Muscle of back (tissue), 13 donors: ENCODE measurements at places on chromosomes 16 and 17.

DNA sequence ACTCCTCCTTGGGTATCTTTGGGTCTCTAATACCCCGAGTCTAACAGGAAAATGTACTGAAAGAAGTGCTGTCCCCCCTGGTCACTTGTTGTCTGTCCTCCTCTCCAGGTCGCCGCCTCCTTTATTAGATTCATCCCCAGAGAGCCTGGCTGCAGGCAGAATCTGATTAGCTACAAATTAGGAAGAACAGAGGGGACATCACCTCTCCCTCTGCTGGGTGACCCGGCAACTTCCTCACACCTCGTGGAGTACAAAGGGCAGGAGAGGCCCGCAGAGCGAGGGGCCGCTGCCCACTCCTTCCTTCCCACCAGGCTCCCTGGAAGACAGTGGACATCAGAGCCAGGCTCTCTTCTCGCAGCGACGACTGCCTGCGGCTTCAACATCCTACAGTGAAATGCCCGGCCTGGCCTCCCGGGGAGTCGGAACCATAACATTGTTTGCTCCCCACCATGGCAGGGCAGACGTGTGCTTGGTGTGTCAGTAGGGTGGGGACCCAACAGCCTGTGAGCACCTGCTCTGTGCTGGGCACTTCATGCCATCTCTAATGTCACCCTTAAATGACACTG is 5.3 kb downstream of the CYB561 start:
- no peak for DNase-seq

DNA sequence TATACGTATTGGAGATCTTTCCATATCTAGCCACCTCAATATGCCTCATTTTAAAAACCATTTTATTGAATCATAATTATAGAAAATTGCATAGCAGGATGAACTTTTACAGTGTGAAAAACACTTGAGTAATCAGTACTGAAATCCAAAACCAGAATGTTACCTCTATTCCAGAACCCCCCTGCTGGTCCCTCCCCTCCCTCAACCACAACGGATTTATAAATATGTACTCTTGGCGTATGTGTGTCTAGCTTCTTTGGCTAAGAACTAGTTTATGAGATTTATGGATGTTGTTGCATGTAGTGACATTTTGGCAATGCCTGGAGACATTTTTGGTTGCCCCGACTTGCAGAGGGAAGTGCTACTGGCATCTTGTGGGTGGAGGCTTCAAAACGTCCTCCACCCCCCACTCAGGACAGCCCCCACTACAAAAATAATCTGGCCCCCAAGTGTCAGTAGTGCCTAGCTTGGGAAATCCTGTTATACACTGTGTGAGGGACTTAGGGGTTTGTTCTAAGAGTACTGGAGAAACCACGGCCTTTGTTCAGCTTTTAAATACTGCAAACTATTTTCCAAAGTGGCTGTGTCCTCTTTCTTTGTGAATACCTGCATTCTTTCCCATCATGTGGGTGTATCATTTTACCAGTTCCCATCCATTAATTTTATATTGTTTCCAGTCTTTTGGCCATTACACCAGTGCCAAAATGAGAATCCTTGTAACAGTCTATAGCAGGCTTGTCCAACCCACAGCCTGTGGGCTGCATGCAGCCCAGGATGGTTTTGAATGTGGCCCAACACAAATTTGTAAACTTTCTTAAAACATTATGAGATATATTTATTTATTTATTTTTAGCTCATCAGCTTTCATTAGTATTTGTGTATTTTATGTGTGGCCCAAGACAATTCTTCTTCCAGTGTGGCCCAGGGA is 23.7 kb downstream of the ITPRIPL2 start:
- DNase-seq, result peak; percentile 69

DNA sequence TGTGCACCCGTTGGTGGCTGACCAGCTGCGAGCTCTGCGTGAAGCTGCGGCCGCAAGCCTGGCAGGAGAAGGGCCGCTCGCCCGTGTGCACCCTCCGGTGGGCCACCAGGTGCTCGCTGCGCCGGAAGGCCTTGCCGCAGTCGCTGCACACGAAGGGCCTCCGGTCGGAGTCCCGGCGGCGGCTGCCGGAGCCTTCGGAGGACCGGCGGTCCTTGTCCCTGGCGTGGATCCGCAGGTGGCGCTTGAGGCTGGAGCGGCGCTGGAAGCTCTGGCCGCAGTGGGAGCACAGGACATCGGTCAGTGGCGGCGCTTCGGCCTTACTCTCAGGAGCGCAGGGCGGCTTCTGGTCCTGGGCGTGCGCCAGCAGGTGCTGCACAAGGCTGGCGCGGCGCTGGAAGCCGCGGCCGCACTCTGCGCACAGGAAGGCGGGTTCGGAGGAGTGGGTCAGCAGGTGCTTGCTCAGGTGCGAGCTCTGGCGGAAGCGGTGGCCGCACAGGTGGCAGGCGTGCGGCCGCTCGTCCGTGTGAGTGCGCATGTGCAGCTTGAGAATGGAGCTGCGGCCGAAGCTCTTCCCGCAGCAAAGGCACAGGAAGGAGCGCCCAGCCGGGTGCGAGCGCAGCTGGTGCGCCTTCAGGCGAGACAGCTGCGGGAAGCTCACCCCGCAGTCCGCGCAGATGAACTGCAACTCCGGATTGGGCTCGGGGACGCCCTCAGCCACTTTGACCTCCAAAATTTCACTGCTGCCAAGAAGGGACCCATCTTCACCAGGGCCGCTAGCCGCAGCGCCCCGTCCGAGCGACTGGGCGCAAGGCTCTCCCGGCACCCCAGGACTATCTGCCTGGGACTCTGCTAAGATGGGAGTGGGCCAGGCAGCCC is 9.1 kb downstream of the ZSCAN10 start:
- no peak for DNase-seq

GRCh38 chr17:34663714-34664113 is 84.3 kb downstream of the TMEM132E start:
- no peak for DNase-seq

DNA sequence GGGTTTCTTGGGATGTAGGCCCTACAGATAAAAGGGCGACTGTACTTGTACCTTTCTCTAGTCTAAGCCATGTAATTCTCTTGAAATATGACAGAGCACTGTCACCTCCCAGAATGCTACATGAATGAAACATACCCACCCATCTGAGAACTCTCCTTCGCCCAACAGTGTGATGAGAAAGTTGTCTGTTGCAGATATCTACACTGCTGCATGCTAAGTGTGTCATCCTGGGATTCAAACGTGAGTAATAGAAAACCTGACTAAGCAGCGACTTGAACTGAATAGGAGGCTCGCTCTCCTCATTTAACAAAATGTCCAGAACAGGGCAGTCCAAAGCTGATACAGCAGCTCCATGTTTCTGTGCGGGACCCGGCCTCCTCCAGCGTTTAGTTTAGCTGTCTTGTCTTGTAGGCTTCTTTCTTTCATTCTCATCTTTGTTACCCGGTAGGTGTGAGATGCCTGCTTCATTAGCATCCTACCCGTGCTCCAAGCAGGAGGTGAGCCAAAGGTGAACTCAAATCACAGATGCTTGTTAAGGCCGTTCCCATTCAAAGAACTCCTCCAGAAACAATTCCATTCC is 211.9 kb downstream of the PRKCA start:
- DNase-seq, result no peak
